ENCODE measurements at places on chromosomes 4 and X.

GRCh38 chr4:40553995-40554394, 75.7 kb downstream of the RBM47 start:
- no peak for DNase-seq

GRCh38 chr4:150318971-150319370, 240.7 kb downstream of the DCLK2 start:
- no peak for DNase-seq

GRCh38 chr4:101232074-101232776, 115.1 kb downstream of the PPP3CA start:
- no peak for DNase-seq

- no peak for DNase-seq
Observed at GRCh38 chr4:160406263-160406825, 1303.5 kb downstream of the RAPGEF2 start.

GRCh38 chr4:141610365-141610764, 26.0 kb upstream of the IL15 start:
- no peak for DNase-seq

GRCh38 chr4:91485415-91485814, 818.4 kb upstream of the GRID2 start:
- no peak for DNase-seq

GRCh38 chr4:59091146-59092142, 1981.3 kb upstream of the IGFBP7 start:
- DNase-seq = no peak

GRCh38 chrX:39167791-39168190, 366.5 kb downstream of the MID1IP1 start:
- no peak for DNase-seq

- no peak for DNase-seq
Observed at GRCh38 chrX:129877401-129877800, 28.6 kb upstream of the UTP14A start.
